Left lung (tissue), 14 donors: ENCODE measurements at places on chromosomes 7 and 10. TPM values are rescaled to one million over a fixed set of nuclear protein-coding genes. Genes with fewer than 3 reads are reported as not detected.

The CYP2C19 gene
- total RNA-seq = 0.61 TPM

The GPNMB gene
- 236 TPM for total RNA-seq

The AQP1 gene
- total RNA-seq = 1,008 TPM

GRCh38 chr10:90968328-90969081 is 47.6 kb upstream of the ANKRD1 start:
- no peak for DNase-seq

- no peak for DNase-seq
Observed at GRCh38 chr10:78778444-78779338, 290.1 kb upstream of the ZMIZ1 start.

- no peak for DNase-seq
Observed at GRCh38 chr7:106485031-106485551, 175.9 kb downstream of the CCDC71L start.

GRCh38 chr10:124534826-124535601 is 73.4 kb downstream of the LHPP start:
- no peak for DNase-seq

- no peak for DNase-seq
Observed at GRCh38 chr10:43287056-43288007, 20.5 kb upstream of the RASGEF1A start.

- DNase-seq = no peak
Observed at GRCh38 chr7:7585241-7585928, 18.7 kb downstream of the MIOS start.

- no peak for DNase-seq
Observed at GRCh38 chr10:112948196-112948595, 1.9 kb upstream of the TCF7L2 start.
